ENCODE measurements at places on chromosomes 2 and 18. TPM values are rescaled to one million over a fixed set of nuclear protein-coding genes. Genes with fewer than 3 reads are reported as not detected.

Gene TMEM163
- 0.20 TPM for total RNA-seq

DNA sequence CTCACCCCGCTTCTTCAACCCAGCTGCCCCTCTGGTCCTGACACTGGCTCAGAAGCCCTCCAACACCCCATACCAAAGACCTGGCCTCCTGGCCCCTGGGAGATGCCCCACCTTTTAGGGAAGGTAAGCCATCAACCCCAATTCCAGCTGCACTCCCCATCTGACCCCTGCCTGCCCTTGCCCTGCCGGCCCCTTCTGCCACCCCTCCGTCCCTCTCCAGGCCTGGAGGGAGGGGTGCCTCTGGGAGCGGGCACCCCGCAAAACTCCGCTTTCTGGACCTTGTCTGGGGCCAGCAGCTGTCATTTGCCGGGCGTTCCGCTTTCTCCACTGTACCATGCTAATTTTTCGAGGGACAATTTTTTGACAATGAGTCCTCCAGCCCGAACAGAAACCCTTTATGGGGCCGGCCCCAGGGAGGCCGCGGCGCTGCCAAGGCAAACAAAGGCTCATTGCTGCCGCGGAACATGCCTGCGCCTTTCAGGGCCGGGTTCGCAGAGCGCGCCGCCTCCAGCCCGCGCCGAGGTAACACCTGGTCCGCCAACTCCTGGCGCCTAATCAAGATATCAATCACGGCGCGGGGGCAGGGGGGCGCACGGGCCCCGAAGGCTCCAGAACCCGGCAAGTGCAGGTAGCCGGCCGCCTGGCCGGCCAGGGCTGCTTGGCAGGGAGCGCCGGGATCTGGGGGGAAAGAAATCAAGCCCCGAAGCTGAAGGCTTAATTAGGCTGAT lies 96.0 kb downstream of the INHBB start:
- H3K27ac ChIP-seq: peak overlapping the region; percentile 24
- H3K4me3 ChIP-seq: peak overlapping the region; percentile 81
- H3K27me3 ChIP-seq: peaks cover 88% of the 10 kb centered on the region
- H3K36me3 ChIP-seq: no peaks in the 10 kb centered on the region
- DNase-seq: peak; percentile 87
- H3K4me1 ChIP-seq: peaks cover 3% of the 10 kb centered on the region

DNA sequence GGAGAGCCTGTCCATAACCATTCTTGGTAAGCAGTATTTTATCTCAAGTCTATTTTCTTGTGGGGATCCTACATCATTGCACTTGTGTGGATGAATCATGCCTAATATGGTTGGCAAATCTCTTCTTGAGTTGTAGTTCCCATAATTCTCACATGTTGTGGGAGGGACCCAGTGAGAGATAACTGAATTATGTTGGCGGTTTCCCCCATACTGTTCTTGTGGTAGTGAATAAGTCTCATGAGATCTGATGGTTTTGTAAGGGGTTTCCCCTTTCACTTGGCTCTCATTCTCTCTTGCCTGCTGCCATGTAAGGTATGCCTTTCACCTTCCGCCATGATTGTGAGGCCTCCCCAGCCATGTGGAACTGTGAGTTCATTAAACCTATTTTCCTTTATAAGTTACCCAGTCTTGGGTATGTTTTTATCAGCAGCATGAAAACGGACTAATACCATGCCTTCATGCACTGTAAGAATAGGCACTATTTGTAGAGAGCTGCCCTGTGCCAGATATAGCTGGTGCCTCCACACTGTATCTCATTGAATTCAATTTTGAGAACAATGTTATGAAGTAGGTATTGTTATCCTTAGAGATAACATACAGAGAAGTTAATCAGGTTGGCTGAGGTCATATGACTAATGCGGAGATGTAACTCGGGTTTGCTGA lies 148.3 kb downstream of the PLCL1 start:
- peaks cover 9% of the 10 kb centered on the region for H3K27me3 ChIP-seq
- no peaks in the 10 kb centered on the region for H3K36me3 ChIP-seq
- DNase-seq: no peak
- no peak overlapping the region for H3K4me3 ChIP-seq
- H3K27ac ChIP-seq: no peak overlapping the region

Gene NYAP2
- total RNA-seq: not detected

DNA sequence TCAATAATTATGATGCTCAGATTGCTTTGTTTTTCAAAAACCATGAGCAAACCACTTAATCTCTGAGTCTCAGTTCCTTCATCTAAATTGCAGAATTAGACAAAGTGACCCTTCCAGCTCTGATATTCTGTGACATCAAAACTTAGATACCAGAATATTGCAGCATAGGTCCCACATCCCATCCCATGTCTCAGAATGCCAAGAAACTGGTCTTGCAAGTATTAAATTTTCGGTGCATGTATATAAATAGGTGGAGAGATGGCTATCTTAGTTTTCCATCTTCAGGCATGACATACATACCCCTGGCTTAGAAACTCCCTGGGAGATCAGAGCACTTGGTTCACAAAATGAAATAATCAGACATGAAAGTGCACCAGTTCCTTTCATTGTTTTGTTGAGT lies 39.8 kb downstream of the WDR75 start:
- no peaks in the 10 kb centered on the region for H3K4me1 ChIP-seq
- no peaks in the 10 kb centered on the region for H3K27me3 ChIP-seq
- DNase-seq: no peak
- H3K36me3 ChIP-seq: peaks cover 15% of the 10 kb centered on the region
